ENCODE measurements at places on chromosomes 13 and 19.

- no peaks in the 10 kb centered on the region for H3K4me1 ChIP-seq
- H3K4me3 ChIP-seq, result no peak overlapping the region
- no peak overlapping the region for H3K27ac ChIP-seq
- DNase-seq, result no peak
These were observed 795.6 kb upstream of the SLITRK1 start for GRCh38 chr13:84677836-84678235.

DNA sequence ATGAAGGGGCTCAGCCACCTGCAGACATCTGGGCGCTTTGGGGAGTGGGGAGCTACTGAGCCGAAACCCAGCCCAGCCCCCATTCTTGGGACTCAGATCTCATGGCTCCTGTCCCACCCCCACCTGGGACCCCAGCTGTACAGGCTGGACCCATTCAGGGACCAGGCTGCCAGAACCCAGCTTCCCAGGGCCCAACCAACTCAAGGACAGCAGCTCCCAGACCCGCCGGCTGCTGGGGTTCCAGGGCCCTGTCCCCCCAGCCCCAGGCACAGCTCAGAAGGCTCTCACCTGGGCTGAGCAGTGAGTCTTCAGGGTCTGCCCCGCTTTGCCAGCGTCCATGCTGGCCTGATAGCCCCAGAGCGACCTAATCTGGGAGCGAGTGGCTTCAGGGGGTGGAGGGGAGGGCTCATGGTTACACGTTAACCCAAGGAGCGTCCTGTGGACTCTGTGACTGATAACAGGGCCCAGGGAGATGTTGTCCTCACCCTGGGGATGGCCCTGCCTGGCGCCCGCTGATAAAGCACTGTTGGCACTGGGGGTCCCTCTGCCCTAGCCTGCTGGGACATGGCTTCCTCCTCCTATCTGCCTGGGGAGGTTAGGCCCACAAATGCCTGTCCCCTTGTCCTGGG is at the start of gene TMEM86B:
Gene TMEM86B (minus strand): TSS at position 361 of the 629 bp plus-strand sequence. CDS start 22 bp downstream, at position 339.
- H3K27ac ChIP-seq, result peak within 1 kb of the TSS; percentile 72
- peaks cover 18% of the 10 kb centered on the region for H3K4me1 ChIP-seq
- H3K4me3 ChIP-seq, result no peak within 1 kb of the TSS
- no peaks in the 10 kb centered on the region for H3K27me3 ChIP-seq

GRCh38 chr13:25422153-25422552 is 50.4 kb downstream of the ATP8A2 start:
- no peak for DNase-seq
- no peak overlapping the region for H3K4me3 ChIP-seq
- no peaks in the 10 kb centered on the region for H3K36me3 ChIP-seq
- no peaks in the 10 kb centered on the region for H3K4me1 ChIP-seq
- no peak overlapping the region for H3K27ac ChIP-seq

- H3K4me1 ChIP-seq, result peaks cover 31% of the 10 kb centered on the region
- H3K4me3 ChIP-seq, result peak overlapping the region; percentile 80
- peak; percentile 71 for DNase-seq
- peak overlapping the region; percentile 89 for H3K27ac ChIP-seq
- H3K36me3 ChIP-seq, result no peaks in the 10 kb centered on the region
These were observed 10.2 kb upstream of the JSRP1 start for GRCh38 chr19:2266183-2266993.

DNA sequence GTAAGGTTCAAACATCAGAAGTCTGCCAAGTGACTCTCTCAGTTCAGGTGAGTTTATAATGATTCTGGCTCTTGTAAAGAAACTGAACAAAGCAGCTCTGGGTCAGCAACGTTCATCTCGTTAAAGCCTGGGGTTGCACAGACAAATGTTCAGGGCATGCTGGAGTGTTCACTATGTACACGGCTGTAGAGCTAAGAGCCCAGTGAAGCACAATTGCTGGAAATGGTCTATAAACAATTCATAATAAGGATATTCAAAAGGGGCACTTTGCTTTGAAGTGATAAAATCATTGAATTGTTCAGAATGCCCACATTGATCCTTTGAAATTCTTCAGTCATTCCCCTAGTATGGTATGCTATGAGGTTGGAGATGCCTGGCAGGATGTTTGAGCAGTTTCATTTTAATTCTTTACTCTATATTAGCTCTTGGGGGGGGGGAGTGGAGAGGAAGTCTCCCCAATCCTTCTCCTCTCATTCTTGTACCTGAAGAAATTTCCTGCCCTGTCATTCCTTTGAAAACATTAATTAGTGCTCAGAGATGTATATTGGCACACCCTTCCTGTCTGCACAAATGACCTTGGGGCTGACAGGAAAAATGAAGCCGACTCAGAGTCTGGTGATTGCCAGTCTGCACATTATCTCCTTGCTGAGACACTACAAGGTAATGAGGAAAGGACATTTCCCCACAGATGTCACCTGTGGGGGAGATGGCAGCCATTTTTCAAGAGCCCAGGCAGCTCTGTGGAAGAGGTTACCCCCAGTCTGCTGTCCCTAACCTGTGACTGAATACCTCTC is 145.5 kb downstream of the DLEU7 start:
- H3K36me3 ChIP-seq, result peaks cover 9% of the 10 kb centered on the region
- no peak overlapping the region for H3K4me3 ChIP-seq
- H3K27me3 ChIP-seq, result no peaks in the 10 kb centered on the region

GRCh38 chr13:73738626-73739025 is 395.6 kb downstream of the KLF12 start:
- DNase-seq, result no peak
- H3K27ac ChIP-seq, result peak overlapping the region; percentile 46
- peaks cover 6% of the 10 kb centered on the region for H3K36me3 ChIP-seq
- H3K4me1 ChIP-seq, result no peaks in the 10 kb centered on the region
- H3K27me3 ChIP-seq, result no peaks in the 10 kb centered on the region
- H3K4me3 ChIP-seq, result no peak overlapping the region

DNA sequence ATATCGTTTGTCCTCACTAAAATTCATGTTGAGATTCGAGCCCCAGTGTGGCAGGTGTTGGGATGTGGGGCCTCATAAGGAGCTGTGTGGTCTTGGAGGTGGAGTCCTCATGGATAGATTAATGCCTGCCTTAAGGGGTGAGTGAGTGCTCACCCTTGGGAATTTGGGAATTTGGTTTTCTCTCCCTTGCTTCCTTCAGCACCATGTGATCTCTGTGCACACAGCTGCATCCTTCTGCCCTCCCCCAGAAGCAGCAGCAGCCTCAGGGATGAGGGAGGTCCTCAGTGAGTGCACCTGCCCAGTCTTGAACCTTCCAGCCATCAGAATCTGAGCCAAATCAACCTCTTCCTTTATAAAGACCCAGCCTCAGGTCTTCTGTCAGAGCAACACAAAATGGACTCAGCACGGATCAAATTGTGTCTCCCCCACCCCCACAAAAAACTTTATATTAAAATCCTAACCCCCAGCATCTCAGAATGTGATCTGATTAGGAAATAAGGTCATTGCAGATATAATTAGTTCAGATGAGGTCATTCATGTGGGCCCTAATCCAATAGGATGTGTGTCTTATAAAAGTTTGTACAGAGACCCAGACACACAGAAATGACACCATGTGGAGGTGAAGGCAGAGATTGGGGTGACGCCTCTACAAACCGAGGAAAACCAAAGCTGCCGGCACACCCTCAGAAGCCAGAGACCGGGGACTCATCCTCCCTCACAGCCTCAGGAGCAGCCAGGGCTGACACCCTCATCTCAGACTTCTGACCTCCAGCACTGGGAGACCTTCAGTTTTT is 12.9 kb downstream of the CYTH2 start:
- no peaks in the 10 kb centered on the region for H3K36me3 ChIP-seq
- H3K4me1 ChIP-seq, result peaks cover 18% of the 10 kb centered on the region
- no peak overlapping the region for H3K4me3 ChIP-seq
- peaks cover 12% of the 10 kb centered on the region for H3K27me3 ChIP-seq
- H3K27ac ChIP-seq, result no peak overlapping the region
- no peak for DNase-seq

GRCh38 chr19:53130506-53130905 is 2.2 kb downstream of the ZNF415 start:
- no peak overlapping the region for H3K27ac ChIP-seq
- H3K36me3 ChIP-seq, result peaks cover 26% of the 10 kb centered on the region
- no peak for DNase-seq
- peaks cover 26% of the 10 kb centered on the region for H3K4me1 ChIP-seq
- no peaks in the 10 kb centered on the region for H3K27me3 ChIP-seq

DNA sequence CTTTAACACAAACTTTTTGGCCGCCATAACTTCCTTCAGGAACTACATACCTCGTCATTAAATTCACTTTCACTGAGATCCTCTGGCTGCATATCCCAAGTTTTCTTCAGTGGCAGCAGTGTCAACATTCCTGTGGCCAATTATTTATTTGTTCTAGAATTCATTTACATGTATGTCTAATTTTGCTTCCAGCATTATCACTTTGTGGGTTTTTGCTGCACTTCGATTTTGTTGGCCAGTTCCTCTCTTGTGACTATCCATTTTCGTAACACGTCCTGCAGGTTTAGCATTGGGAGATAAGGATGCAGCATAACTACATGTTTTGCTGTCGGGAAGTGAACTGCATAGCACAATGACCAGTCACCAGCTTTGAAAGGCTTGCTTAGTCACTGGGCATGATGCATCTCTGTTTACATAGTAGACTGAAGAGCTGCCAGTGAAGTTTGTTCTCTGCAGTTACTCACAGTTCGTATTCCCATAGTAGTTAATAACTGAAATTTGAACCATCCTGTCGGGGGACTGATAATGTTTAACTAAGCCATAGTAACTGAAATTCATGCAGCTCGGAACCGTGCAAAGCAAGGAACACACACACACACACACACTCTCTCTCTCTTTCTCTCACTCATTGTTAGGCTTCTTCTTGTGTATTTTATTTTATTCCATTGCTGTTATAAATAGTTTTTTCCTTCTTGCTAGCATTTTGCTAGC is 28.3 kb downstream of the ZNF507 start:
- no peak overlapping the region for H3K27ac ChIP-seq
- no peaks in the 10 kb centered on the region for H3K27me3 ChIP-seq
- DNase-seq, result no peak
- peaks cover 19% of the 10 kb centered on the region for H3K36me3 ChIP-seq

GRCh38 chr19:14402332-14403144 is 16.6 kb downstream of the DDX39A start:
- peak overlapping the region; percentile 89 for H3K27ac ChIP-seq
- H3K27me3 ChIP-seq, result no peaks in the 10 kb centered on the region
- DNase-seq, result no peak
- H3K4me3 ChIP-seq, result no peak overlapping the region

DNA sequence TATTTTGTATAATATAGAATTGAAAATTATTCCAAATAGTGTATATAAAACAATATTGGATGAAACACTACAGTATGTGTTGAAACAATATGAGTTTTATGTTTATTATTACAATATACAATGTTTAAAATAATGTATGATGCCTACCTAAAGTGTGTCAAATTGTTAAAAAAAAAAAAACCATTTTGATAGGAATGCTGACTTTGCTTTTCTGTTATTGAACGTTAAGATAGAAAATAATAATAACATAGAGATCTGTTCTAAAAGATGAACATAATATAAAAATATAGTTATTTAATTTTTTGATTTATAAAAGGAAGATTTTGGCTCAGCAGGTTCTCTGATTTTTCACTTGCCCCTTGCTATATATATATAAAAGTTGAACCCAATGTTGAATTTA is 474.6 kb upstream of the ATXN8OS start:
- H3K27ac ChIP-seq, result no peak overlapping the region
- H3K27me3 ChIP-seq, result no peaks in the 10 kb centered on the region
- H3K36me3 ChIP-seq, result no peaks in the 10 kb centered on the region
- DNase-seq, result no peak
- no peak overlapping the region for H3K4me3 ChIP-seq

DNA sequence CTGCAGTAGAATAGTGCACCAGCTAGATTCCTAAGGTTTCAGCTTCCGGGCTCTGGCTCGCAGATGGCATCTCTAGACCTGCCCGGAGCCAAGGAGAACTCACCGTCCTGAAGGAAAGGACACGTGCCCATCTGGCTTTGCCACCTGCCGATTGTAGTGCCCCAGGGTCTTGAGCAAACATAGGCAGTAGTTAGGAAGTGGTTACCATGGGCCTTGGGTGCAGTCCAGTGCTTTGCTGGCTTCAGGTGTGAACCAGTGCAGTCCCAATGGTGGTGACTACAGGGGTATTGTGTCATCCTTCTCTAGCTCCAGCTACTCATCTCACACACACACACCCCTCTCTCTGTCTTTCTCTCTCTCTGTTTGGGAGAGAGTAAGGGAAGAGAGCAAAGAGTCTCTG is 61.4 kb upstream of the TEX29 start:
- H3K4me1 ChIP-seq, result no peaks in the 10 kb centered on the region
- H3K4me3 ChIP-seq, result no peak overlapping the region
- peaks cover 37% of the 10 kb centered on the region for H3K36me3 ChIP-seq
- H3K27ac ChIP-seq, result no peak overlapping the region
- DNase-seq, result no peak

DNA sequence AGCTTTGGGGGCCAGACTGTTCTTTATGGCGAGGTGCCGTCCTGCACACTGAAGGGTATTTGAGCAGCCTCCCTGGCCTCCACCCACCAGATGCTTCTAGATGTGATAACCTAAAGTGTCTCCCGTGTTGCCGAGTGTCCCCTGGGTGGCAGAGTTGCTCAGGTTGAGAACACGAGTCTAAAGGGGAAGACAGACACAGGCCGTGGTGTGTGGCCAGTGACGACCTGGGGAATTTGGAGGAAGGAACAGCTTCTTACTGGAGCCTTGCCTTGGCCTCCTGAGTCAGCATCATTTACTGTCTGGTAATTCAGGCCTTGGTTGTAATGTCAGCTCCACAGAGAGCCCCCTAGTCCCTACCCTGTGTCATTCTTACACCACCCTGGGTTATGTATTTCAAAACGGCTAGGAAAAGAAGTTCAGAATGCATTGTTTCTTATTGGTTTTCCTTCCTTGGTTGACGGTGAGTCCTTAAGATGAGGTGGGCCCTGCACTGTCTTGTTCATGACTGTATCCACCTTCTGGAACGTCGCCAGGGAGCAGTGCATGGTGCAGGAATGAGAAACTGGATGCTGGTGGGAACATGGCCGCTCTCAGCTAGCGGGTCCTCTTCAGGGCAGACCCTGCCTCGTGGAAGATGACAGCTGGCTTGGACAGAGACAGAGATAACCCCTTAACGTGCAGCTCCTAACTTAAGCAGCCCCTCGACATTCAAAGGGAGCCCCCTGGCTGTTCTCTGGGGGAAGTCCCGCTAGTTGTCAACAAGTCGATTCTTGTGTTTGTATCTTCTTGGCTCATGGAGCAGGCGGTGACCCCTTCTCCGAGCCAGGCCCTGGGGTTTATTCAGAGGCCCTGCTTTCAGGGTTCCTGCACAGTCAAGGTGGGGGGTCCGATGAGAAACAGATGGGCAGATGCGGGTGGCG is 7.2 kb downstream of the SIN3B start:
- no peak overlapping the region for H3K4me3 ChIP-seq
- H3K36me3 ChIP-seq, result peaks cover 22% of the 10 kb centered on the region
- peak overlapping the region; percentile 75 for H3K27ac ChIP-seq
- H3K4me1 ChIP-seq, result peaks cover 58% of the 10 kb centered on the region
- DNase-seq, result peak; percentile 29
- no peaks in the 10 kb centered on the region for H3K27me3 ChIP-seq

- peaks cover 3% of the 10 kb centered on the region for H3K27me3 ChIP-seq
- no peak overlapping the region for H3K27ac ChIP-seq
- DNase-seq, result no peak
- no peaks in the 10 kb centered on the region for H3K4me1 ChIP-seq
These were observed 130.4 kb upstream of the GJB6 start for GRCh38 chr13:20362484-20363041.
